ENCODE measurements at places on chromosomes 12 and 14. TPM values are rescaled to one million over a fixed set of nuclear protein-coding genes. Genes with fewer than 3 reads are reported as not detected.
A peak's percentile ranks its signal among the peaks of the same experiment; 100 is the strongest.

The RERG gene
- total RNA-seq = 3.2 TPM

- no peak overlapping the region for H3K27ac ChIP-seq
- no peak for DNase-seq
- no peaks in the 10 kb centered on the region for H3K27me3 ChIP-seq
- H3K4me1 ChIP-seq = no peaks in the 10 kb centered on the region
Observed at GRCh38 chr14:66853311-66853710, 335.9 kb upstream of the GARIN2 start.

DNA sequence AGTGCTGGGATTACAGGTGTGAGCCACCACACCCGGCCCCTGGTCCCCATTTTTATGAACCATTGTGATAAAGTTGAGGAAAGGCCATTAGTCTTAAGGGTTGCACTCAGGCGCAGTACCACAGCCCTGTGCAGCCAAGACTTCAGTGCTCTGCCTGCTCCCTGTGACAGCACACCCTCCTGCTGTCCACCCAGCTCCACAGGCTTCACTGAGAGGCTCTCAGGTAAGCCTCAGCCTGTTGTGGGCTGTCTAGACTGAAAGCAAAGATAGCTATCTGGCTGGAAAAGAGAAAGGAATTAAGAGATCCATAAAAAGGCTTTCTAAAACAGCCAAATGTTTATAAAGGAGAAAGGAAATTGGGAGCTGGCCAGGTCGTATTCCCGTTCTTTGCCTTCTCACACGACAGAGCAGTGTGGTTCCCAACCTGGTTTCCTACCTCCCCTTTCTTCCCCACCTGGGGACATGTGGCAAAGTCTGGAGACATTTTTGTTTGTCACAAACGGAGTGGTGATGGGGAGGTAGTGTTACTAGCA is 19.1 kb upstream of the DNM1L start:
- peak overlapping the region; percentile 32 for H3K27ac ChIP-seq
- DNase-seq = no peak
- H3K4me1 ChIP-seq = peaks cover 12% of the 10 kb centered on the region
- no peak overlapping the region for H3K4me3 ChIP-seq

DNA sequence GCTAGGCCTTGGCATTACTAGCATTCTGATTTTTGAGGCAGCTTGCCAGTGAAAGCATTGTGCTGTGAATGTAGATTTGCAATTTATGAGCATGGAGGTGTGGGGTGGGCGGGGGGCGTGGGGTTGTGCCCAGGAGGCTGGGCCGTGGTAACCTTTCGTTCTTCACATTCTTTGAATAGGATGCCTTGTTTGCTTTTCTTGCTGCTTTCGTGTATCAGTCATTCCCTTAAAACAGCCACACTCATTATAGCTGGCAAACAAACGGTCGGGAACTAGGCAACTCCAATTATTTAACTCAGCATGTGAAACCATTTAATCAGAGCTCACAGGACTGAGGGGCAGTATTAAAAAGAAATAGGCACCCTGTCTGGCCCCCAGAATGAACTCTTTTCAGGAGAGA is 115.9 kb upstream of the PELI2 start:
- DNase-seq = no peak
- H3K27ac ChIP-seq = no peak overlapping the region
- peaks cover 11% of the 10 kb centered on the region for H3K4me1 ChIP-seq
- no peak overlapping the region for H3K4me3 ChIP-seq
- no peaks in the 10 kb centered on the region for H3K36me3 ChIP-seq

The NCAPD2 gene
- total RNA-seq = 72.6 TPM

The KRT2 gene
- total RNA-seq = not detected

DNA sequence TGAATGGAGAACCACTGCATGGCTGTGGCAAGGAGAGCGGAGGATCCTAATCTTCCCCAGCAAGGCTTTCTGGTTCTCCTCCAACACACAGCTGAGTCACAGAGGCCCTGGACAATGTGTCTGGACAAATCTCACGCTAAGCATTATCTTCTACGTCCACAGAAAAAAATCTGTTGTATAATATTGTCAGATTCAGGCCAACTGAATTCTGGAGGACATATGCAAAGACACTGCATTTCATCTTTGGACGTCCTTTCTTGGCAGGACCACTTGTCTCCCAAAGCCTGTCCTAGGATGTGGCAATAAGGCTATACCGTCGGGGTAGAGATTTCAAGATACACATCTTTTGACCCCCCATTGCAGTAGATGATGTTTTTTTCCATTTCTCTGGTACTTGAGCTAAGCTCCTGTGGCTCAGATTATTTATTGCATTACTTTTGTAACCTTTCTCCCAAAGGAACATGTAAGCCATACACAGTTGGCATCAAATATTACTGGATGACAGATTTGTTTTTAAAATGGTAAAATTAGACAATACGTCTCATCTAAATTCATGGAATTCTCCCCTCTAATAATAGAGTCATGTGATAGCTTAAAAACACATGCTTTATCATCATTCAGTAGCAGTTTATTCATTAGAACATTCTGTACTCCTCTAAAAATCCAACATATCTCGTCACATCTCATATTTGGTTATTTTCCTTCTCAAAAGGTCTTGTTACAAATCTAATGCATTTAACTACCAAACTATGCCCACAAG is 19.4 kb downstream of the LMO3 start:
- no peak for DNase-seq
- H3K4me3 ChIP-seq = no peak overlapping the region
- no peaks in the 10 kb centered on the region for H3K27me3 ChIP-seq
- H3K4me1 ChIP-seq = no peaks in the 10 kb centered on the region

DNA sequence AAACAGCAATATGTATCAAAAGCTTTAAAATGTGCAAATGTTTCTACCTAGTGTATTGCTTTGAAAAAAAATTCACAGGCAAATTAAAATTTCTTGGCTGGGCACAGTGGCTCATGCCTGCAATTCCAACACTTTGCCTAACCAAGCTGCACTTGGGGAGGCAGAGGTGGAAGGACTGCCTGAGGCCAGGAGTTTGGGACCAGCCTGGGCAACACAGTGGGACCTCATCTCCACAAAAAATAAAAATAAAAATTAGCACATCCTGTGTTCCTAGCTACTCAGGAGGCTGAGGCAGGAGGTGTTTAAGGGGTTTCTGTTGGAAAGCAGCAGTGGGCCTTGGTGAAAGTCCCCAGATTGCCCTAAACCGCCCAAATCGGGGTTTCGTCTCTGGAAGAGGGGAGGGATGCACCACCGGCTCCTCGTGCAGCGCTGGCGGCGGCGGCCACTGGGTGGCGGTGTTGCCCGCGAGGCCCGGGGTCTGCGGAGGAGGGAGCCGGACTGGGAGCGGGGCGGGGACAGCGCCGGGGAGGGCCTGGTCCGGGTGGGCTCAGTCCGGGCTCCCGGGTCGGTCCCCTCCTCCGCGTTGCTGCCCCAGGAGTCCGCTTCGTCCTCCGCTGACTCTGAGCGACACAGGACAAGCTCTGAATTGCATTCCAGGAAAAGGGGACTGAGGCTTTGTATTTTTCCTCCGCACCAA is 265.6 kb downstream of the AACS start:
- DNase-seq = no peak
- H3K27ac ChIP-seq = no peak overlapping the region
- H3K27me3 ChIP-seq = peaks cover 59% of the 10 kb centered on the region
- H3K4me3 ChIP-seq = peak overlapping the region; percentile 60
- peaks cover 9% of the 10 kb centered on the region for H3K4me1 ChIP-seq

DNA sequence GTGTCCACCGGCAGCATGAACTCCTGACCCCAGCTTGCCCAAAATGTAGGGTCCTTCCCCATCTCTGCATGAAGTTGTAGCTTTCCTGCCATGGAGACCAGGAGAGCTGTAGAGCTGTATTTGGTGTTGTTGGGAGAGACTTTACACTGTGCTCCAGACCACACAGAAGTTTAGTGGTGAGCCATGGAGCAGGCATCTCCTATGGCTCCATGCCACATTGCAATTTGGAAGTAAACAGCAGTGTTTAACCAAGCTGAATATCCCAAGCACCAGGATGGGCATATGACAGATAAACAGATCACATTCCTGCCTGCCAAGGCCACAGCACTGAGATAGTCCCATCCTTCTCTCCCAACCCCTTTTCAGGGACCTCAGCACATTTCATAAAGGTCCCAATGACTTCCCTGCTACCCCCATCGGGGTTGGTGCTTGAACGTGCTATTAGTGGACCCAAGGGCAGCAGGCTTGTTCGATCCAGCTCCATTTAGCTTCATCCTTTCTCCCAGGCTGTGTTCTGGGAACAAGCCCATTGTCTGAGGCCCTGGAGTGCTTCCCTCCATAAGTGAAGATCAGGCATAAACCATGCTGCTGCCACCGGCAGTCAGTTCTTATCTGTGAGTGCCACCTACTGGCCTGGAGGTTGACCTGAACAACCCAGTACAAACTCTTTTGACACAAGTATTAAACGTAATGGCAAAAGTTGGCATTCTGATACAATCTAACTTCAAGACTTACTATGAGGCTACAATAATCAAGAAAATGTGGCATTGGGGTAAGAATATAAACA is 172.3 kb upstream of the ATXN7L3B start:
- H3K4me1 ChIP-seq = no peaks in the 10 kb centered on the region
- no peaks in the 10 kb centered on the region for H3K27me3 ChIP-seq
- H3K36me3 ChIP-seq = no peaks in the 10 kb centered on the region
- no peak overlapping the region for H3K27ac ChIP-seq
- H3K4me3 ChIP-seq = no peak overlapping the region

- H3K4me3 ChIP-seq = no peak overlapping the region
- no peaks in the 10 kb centered on the region for H3K36me3 ChIP-seq
- H3K27ac ChIP-seq = no peak overlapping the region
Observed at GRCh38 chr12:51531284-51531977, 59.6 kb upstream of the SCN8A start.

DNA sequence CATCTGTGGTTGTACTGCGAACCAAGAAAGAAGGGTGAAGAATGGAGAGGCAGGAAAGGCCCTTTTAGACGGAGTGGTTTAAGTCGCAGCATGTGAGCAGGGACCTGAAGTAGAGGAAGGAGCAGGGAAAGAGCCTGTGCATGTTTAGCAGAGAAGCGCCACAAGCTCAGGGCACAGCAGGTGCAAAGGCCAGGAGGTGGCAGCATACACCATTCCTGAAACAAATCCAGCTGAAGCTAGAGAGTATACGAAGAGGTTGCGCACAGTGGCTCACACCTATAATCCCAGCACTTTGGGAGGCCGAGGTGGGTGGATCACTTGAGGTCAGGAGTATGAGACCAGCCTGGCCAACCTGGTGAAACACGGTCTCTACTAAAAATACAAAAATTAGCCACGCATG is 49.9 kb downstream of the HELB start:
- H3K4me1 ChIP-seq = no peaks in the 10 kb centered on the region
- no peak for DNase-seq
- H3K4me3 ChIP-seq = no peak overlapping the region
- H3K27me3 ChIP-seq = no peaks in the 10 kb centered on the region
- peaks cover 32% of the 10 kb centered on the region for H3K36me3 ChIP-seq
- H3K27ac ChIP-seq = no peak overlapping the region

The ARHGAP9 gene
- 20.4 TPM for total RNA-seq

DNA sequence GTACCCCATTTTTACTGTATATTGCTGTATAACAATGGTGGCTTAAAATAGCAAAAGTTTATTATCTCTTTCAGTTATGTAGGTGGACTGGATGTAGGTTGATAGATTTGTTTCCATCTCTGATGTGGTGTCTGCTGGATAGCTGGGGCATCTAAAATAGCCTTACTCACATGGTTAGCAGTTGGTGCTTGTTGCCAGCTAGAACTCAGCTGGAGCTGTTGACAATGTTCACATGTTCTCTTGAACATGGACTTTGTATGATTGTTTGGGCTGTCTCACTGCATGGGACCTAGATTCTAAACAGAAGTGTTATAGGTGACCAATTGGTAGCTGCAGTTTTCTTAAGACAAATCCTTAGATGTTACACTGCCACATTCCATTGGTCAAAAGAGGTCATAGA is 126.9 kb downstream of the GPHN start:
- DNase-seq = no peak
- no peaks in the 10 kb centered on the region for H3K4me1 ChIP-seq
- no peak overlapping the region for H3K27ac ChIP-seq
- no peaks in the 10 kb centered on the region for H3K27me3 ChIP-seq

The COX8C gene
- not detected for total RNA-seq

GRCh38 chr12:18752280-18752920 is 14.5 kb downstream of the CAPZA3 start:
- no peaks in the 10 kb centered on the region for H3K36me3 ChIP-seq
- H3K27me3 ChIP-seq = no peaks in the 10 kb centered on the region
- no peak for DNase-seq

- peaks cover 31% of the 10 kb centered on the region for H3K4me1 ChIP-seq
- H3K4me3 ChIP-seq = no peak overlapping the region
- H3K27ac ChIP-seq = no peak overlapping the region
Observed at GRCh38 chr14:103705118-103705503, 10.1 kb downstream of the XRCC3 start.

GRCh38 chr14:36317650-36318049 is 2.8 kb downstream of the MBIP start:
- no peak overlapping the region for H3K27ac ChIP-seq
- H3K4me3 ChIP-seq = no peak overlapping the region
- H3K36me3 ChIP-seq = peaks cover 18% of the 10 kb centered on the region
- DNase-seq = no peak

- no peaks in the 10 kb centered on the region for H3K4me1 ChIP-seq
- no peaks in the 10 kb centered on the region for H3K27me3 ChIP-seq
- no peak for DNase-seq
- no peak overlapping the region for H3K4me3 ChIP-seq
- no peaks in the 10 kb centered on the region for H3K36me3 ChIP-seq
Observed at GRCh38 chr12:71981149-71981548, 42.5 kb downstream of the TPH2 start.

DNA sequence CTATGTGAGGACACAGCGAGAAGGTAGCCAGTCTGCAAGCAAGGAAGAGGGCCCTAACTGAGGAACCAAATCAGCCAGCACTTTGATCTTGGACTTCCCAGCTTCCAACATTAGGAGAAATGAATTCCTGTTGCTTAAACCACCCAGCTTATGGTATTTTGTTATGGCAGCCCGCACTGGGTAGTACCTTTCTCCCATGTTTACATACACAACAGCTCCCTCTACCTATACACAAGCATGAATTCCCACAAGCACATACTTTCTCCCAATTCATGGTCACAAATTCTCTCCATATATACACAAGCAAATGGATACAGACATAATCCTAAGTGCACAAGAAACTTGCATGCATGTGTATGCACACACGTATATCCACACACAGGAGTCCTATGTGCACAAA is 7.4 kb downstream of the ITGB7 start:
- H3K27ac ChIP-seq = no peak overlapping the region
- H3K4me3 ChIP-seq = no peak overlapping the region
- DNase-seq = no peak
- H3K36me3 ChIP-seq = peaks cover 13% of the 10 kb centered on the region
- H3K4me1 ChIP-seq = peaks cover 44% of the 10 kb centered on the region
- no peaks in the 10 kb centered on the region for H3K27me3 ChIP-seq

- no peak overlapping the region for H3K4me3 ChIP-seq
- H3K27ac ChIP-seq = no peak overlapping the region
- DNase-seq = no peak
- H3K36me3 ChIP-seq = peaks cover 78% of the 10 kb centered on the region
- no peaks in the 10 kb centered on the region for H3K27me3 ChIP-seq
- no peaks in the 10 kb centered on the region for H3K4me1 ChIP-seq
Observed at GRCh38 chr12:132740652-132741051, 21.0 kb downstream of the ANKLE2 start.

- H3K36me3 ChIP-seq = no peaks in the 10 kb centered on the region
- no peak overlapping the region for H3K4me3 ChIP-seq
- H3K4me1 ChIP-seq = no peaks in the 10 kb centered on the region
Observed at GRCh38 chr12:74981541-74981940, 228.1 kb downstream of the KCNC2 start.

The TAS2R10 gene
- 0.38 TPM for total RNA-seq

Measured in esophagus squamous epithelium (tissue), 5 donors.